GM10248 (cell line): ENCODE measurements at places on chromosomes 7 and 10.
A peak's percentile ranks its signal among the peaks of the same experiment; 100 is the strongest.

DNA sequence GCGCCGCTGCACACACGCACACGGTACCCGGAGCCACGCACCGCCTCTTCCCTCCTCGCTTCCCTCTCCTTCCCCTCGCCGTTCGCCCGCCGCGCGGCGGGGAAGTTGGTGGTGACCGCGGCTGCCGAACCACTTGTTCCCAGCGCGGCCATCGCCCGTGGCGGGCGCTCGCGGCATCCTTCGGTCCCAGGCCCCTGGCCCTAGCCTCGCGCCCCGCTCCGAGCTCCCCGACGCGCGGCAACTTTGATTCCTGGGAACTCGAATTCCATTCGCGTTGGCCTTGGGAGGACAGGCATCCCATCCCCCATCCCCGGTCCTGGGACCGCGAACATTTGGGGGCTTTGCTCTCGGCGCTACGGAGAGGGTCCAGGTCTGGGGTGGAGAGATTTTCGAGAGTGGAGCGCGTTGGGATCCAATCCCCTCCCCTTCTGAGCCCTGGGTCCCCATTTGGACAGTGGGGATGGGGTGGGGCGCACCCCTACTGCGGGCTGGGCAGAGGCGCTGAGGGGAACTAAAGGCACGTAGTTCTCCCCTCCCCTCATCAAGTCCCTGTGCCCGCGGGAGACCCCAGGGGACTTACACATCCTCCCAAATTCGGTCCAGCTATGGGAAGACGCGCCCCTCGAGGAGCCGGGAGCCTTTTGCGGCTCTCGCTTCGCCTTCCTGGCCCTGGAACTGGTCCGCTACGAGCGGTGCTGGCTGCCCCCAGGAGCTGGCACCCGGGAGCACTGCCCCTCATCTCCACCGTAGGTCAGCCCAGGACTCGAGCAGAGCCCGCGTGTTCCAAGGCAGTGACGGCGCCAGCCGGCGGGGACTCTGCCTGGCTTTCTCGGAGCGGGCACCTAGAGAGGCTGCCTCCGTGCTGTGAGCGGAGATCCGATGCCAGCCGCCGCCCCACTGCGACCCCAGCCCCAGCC, 834 bp downstream of the CDH23 start:
- DNase-seq = no peak

DNA sequence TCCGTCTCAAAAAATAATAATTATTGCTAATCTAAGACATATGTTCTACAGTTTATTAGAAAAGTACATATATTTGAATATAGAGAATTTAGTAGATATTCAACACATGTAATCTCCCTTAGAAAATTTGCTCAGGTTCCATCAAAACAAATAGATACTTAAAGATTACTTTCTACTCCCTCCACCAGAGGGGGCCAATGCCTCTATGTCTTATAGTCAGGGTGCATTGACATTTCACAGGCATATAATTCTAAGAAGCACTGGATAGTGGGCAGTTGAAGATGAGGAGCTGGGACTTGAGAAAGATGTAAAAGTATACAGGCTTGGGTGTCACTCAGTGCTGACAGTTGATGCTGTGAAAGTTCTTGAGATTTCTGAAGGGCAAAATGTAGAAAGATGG, 301.6 kb upstream of the HPS1 start:
- DNase-seq = peak; percentile 15

DNA sequence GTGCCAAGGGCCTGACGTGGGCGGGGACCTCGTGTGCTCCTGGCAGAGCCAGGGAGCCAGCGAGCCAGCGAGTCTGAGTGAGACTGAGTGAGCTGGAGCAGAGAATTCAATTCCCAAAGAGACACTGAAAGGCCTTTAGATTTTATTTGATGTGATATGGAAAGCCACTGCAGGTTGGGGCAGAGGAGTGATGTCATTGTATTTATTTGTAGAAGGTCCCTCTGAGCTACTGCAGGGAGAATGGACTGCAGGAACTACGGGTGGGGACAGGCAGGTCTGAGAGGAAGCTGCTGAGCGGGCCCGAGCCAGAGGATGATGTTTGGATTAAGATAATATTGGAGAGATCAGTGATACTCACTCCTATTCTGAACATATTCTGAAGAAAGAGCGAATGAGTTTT, 445.8 kb upstream of the ANKRD30A start:
- no peak for DNase-seq

GRCh38 chr10:35462491-35462934, 126.2 kb downstream of the CCNY start:
- DNase-seq = peak; percentile 37

GRCh38 chr10:101061624-101062231, at the start of gene KAZALD1:
TSS of gene KAZALD1 (plus strand) at chr10:101061989. CDS start at chr10:101062593, 604 bp downstream.
- DNase-seq = no peak

DNA sequence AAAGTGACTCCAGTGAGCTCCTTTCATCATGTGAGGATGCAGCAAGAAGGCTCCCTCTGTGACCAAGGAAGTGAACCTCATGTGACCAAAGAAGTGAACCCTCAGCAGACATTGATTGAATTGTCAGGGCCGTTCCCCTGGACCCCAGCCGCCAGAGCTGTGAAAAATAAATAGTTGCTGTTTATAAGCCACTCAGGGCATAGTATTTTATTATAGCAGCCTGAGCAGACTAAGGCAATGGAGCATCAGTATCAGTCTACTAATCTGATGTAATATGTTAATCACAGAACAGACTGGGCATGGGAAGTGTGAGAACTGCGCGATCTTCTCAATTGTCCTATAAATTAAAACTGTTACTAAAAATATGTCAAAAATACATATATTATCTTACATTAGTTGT, 384.5 kb upstream of the PRKCQ start:
- DNase-seq = no peak

DNA sequence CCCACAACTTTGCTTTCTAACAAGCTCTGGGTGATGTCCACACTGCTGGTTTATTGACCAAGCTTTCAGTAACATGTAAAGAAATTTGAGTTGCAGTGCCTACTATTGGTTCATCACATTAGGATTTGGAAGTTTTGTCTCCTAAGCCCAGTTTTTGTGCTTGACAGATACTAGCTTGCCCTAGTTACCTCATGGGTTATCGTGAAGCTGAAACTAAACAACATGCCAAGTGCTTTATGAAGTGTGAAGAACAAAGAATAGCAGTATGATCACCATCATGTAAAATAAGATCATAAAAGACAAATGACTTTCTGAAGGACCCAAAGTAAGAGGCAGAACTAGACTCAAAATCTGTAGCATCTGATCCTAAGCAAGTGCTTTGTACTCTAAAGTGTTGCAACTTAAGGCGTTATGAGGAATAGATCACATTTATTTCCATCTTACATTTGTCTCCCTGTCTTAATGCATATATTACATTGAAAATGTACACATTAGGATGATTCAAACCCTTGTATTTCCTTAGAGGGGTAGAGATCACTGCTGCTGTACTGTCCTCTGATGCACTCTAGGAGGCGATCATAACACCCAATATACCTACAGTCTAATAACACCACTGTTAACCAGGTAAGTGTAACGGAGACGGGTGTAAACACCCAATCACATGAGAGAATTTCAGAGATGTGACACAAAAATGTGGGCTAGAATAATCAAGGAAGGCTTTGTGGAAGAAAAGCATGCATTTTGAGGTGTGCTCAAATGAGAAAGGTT, 71.3 kb downstream of the NRCAM start:
- peak; percentile 10 for DNase-seq

GRCh38 chr7:27739301-27739908, 557 bp upstream of the TAX1BP1 start:
- DNase-seq = peak; percentile 21

DNA sequence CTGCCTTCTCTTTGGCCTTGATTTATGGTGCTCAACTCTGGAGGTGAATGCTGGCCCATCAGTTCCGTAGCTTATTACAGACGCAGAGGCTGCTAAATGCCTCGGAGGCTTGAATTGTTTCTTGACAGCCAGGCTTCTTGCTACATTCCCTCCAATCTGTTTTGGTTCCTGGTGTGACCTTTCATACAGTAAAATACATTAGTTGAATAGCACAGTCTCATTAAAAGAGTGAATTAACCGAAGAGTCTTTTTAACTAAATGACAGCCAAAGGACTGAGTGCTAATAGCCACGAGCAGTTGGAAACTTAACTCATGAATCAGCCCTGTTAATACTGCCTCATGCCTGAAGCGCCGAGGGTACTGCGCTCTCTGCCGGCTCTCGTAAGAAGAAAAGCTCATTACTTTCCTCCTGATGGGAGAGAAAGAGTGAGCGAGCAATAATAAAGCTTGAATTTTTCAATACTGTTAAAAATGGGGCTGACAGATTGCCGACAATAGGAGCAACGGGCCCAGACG, 236.4 kb upstream of the GPR26 start:
- no peak for DNase-seq
